Activated naive CD4-positive, alpha-beta T cell (primary cell): ENCODE measurements at places on chromosomes 7 and 10.

DNA sequence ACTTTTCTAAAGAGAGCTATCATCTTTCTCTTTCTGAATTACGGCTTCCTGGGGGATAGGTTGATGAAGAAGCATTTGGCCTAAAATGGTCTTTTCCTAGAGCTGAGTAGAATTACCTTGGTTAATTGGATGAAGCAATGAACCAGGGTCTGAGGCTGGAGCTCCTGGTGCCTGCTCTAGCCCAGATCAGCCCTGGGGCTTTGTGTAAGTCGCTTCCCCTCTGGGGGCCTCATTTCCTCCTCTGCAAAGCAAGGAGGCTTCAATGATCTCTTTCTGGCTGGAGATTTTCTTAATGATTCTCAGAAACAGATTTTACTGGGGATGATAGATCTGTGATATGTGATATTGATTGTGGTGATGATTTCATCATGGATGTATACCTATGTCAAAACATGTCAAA lies 3.5 kb upstream of the CPA2 start:
- no peak for DNase-seq

DNA sequence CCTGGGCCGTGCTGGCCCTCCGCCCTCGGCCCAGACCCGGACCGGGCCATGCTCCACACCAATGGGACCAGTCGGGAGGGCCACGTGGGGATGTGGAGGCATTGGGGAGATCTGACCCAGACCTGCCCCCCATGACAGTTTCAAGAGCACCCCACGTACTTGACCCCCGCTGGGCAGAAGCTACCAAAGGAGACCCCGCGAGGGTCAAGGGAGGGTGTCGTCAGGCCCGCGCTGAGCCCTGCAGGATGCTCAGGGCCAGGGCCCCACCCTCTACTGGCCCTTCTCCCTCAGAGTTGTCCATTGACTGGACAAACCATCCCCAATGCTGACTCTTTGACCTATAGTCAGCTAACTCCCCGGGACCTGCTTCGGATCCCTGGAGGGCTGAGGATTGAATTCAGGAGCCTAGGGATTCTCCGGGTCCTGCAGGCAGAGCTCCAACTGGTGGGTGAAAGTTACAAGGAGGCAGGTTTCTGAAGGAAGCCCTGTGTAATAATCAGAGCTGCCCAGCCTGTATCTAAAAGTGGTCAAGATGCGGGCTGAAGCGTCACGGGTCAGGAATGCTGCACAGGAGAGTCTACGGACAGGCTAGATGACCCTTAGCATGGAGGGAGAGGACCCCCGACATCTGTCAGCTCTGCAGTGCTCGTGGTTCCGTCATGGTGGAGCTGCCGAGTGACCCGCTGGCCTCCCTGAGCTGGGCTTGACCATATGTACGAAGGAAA lies 498 bp upstream of the CALHM2 start:
- DNase-seq, result no peak

- no peak for DNase-seq
Measured at GRCh38 chr10:9075420-9075819, 1020.9 kb downstream of the GATA3 start.

GRCh38 chr10:22285130-22285529 lies 31.1 kb upstream of the COMMD3 start:
- no peak for DNase-seq

DNA sequence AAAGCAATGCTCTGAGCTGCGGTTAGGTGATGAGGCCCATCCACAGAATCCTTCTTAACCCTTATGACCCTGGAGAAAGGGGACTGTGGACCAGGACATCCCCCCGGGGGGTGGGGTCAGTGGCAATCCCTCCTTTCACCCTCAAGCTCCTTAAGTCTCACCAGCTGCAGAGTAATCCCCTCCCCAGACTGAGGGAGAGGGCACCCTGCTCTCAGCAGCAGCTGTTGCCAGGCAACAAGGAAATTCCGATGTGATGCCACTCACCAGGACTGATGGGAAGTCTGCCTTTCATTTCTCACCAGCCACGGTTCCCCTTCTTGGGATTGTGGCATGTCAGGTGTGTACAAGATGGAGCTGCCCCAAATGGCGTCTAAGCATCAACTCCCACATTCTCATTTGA lies 129.6 kb downstream of the DOCK1 start:
- DNase-seq, result no peak

DNA sequence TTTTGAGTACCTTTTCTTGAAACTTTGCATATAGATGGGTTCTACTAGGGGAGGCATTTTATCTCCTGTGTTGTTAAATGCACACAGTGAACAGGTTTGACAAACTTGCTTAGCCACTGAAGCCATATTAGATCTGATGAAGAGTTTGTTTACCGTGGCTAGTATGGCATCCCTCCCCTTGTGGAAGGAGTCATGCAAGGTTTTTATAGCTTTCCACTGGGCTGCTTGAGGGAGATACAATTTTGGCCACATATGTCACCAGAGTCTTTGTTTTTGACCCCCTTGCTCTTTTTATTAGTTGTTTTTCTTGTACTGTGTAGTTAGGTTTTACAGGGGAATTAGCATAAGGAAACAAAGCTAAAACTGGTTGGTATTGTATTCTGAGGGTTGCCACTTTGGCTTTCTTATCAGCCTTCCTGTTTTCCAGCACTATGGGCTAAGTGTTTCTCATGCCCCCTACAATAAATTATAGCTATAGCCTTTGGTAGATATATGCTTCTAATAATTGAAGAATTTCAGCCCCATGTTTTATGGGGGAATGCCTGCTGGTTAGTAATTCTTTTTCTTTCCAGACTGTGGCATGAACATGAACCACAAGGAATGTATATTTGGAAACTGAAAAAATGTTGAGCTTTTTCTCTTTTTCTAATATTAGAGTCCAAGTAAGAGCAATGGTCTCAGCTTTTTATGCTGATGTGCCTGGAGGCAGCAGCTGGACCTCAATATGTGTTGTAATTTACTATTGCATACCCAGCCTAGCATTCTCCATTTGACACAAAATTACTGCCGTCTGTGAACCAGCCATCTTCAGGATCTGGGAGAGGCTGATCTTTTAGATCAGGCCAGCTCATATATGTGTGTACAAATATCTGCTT lies 18.4 kb upstream of the STEAP2 start:
- no peak for DNase-seq

GRCh38 chr7:139450851-139451250 lies 32.6 kb downstream of the KLRG2 start:
- no peak for DNase-seq

DNA sequence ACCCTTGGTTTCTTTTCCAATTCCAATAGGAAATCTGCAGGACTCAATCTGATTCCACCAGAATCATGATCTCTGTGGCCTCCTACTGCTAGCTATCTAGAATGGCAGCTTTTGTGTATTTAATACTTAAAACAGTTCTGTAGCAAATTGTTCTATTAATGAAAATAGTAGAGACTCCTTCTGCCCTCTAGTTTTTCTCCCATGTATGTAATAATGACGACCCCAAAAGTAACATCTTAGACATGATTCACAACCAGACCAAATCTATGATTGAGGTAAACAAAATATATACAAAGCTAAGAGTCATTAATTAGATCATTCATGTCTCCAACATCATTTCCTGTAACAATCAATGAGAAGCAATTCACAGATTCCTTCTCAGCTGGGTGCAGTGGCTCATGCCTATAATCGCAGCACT lies 259.1 kb upstream of the MKLN1 start:
- DNase-seq, result no peak

DNA sequence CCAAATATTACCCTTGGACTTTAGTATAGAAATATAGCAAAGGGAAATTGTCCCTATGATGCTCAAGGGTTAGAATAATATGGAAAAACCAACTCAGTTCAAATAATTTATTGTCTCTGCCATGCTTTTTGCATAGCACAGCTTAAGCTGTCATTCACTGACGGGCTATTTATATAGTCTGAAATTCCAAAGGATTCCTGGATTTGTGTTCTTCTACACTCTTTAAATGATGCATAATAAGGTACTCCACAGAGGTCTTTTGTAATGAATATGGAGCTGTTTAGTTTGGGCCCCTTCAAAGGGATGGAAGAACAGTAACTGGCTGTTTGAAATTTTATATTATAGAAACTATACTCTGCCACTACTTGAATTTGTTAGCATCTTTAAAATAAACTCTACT lies 276.6 kb upstream of the FERD3L start:
- DNase-seq, result no peak

GRCh38 chr7:141700296-141700847 lies 1.6 kb downstream of the DENND11 start:
- no peak for DNase-seq

DNA sequence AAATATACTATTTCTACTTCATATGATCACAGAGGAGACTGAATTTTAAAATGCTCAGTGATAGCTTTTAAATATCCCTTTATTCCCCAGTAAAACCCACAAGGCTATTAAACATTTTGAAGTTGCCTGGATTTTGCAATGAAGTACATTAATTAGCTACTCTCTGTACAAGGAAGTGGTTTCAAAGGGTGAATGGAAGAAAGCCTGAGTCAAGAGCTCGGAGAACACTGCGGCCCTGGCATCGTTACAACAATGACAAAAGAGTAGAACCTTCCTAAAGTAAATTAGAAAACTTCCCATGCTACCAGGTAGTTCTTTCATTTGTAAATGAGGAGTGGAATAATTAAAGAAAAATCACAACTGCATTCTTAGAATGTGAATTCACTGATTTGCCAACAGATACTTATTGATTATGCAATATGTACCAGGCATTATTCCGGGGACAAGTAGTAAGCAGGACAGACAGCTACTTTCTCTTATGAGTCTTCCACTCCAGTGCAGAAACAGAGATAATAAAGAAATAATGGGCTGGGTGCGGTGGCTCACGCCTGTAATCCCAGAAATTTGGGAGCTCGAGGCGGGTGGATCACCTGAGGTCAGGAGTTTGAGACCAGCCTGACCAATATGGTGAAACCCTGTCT lies 63.0 kb downstream of the ZNF22 start:
- no peak for DNase-seq

DNA sequence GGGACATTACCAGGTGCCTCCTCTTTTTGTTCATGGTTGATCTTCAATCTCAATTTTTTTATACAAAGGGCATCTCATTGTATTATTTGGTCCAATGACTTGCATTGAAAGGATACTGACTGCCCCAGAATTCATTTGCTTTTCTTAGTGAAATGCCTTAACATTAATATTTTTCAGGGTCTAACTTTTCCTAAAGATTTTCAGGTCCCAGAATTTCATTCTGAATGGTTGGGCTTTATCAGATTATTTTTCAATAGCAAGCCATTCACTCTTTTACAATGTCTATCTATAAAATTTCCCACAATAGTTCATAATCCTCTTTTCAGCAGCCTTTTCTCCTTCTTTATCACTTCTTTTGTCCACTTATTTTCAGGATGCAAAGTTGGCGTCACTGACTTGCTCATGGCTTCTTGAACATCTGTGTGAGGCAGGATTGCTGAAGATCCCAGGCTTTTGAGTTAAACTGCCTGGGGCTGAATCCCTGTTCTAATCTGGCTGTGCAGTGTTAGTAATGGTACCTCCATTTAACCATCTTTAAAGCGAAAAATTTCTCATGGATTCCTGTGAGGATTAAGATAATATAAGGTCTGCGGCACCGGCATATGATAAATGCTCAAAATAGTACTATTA lies 131.7 kb upstream of the HDAC9 start:
- DNase-seq, result no peak

DNA sequence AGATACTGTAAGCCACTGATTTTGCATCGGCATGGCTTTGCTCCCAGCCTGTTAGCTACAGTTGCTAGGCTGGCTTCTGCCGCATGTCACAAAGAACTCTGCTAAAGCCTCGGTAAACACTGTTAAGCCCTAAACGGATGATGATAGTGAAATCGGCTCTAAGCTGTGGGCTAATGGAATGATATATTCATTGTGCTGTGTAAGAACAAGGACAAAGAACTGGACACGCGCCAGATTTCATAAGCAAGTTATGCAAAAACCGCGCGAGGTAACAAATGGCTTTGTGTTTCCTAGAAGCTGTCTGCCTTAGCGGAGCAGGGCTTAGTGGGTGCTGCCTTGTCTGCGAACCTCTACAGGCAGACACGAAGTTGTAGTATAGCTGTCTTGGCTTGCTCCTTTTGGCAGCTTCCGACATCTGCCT lies 331.3 kb upstream of the COBL start:
- no peak for DNase-seq

DNA sequence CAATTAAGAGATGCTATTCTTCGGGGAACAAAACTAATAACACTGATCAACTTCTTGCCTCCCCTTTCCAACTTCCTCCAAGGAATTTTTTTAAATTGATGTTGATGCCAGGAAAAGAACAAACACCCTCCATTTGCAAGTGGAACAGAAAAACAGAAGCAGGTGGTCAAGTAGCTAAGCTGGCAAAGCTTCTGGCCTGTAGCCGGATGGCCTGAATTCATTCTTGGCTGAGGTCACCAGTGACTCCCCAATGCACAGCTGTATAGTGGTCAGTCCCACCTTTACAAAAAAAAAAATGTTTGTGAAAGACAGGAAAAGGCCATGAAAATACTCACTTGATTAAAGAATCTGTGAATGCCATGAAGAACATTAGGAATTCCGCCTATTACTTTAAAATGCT lies 39.1 kb downstream of the DOCK4 start:
- no peak for DNase-seq

GRCh38 chr7:87325576-87326370 lies 19.7 kb upstream of the CROT start:
- no peak for DNase-seq
